ENCODE measurements at places on chromosomes 7 and 10. TPM values are rescaled to one million over a fixed set of nuclear protein-coding genes. Genes with fewer than 3 reads are reported as not detected.

Gene C7orf33
- total RNA-seq: not detected

Gene ZNF117
- 7.3 TPM for total RNA-seq

Gene MYO1G
- total RNA-seq: 0.24 TPM

GRCh38 chr10:43361547-43362190 is 9.8 kb upstream of the FXYD4 start:
- no peak for DNase-seq

DNA sequence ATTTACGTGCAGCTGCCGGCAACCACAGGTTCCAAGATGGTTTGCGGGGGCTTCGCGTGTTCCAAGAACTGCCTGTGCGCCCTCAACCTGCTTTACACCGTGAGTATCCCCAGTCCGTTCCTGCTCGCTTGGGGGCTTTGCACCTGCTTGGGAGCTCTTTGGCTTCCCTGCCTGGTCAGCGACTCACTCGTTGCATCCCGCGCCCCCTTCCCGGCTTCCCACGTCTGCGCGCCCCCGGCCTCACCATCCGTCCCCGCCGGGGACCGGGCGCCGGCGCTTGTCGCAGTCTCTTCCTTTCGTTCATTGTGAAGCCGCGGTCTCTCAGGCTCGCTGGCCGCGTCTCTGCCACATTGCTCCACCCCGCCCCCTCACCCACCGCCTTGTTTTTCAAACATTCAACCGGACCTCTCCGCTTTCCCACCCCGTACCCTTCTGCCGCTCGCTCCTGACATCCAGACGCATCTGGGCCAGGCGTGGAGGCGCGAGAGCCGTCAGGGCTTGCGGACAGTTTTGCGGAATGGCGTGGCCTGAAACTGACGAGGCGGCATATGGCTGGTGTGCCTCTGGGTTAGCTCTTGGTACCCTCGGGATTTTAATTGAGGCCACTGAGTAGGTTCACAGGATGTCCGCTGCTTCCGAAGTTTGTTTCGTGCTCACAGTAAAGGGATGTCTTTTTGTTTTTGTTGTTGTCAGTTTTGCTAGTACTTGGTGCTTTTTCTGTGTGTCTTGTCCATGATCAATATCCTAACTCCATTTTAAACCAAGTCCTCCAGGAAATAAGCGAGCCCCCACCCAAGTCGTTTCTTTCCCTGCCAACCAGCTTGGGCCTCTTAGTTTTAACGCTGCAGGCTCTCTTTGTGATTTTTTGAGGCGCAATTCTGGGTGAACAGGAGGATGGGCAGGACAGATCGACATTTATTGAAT is 639 bp downstream of the TSPAN13 start:
- DNase-seq: peak; percentile 46

DNA sequence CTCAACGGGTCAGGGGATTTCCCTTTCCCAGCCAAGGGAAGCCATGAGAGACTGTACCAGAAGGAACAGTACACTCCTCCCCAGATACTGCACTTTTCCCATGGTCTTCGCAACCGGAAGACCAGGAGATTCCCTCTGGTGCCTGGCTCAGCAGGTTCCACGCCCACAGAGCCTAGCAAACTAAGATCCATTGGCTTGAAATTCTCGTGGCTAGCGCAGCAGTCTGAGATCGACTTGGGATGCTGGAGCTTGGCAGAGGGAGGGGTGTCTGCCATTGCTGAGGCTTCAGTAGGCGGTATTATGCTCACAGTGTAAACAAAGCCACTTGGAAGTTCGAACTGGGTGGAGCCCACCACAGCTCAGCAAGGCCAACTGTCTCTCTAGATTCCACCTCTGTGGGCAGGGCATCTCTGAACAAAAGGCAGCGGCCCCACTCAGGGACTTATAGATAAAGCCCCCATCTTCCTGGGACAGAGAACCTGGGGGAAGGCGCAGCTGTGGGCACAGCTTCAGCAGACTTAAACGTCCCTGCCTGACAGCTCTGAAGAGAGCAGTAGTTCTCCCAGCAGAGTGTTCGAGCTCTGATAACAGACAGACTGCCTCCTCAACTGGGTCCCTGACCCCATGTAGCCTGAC is 29.6 kb downstream of the SLC16A12 start:
- no peak for DNase-seq

DNA sequence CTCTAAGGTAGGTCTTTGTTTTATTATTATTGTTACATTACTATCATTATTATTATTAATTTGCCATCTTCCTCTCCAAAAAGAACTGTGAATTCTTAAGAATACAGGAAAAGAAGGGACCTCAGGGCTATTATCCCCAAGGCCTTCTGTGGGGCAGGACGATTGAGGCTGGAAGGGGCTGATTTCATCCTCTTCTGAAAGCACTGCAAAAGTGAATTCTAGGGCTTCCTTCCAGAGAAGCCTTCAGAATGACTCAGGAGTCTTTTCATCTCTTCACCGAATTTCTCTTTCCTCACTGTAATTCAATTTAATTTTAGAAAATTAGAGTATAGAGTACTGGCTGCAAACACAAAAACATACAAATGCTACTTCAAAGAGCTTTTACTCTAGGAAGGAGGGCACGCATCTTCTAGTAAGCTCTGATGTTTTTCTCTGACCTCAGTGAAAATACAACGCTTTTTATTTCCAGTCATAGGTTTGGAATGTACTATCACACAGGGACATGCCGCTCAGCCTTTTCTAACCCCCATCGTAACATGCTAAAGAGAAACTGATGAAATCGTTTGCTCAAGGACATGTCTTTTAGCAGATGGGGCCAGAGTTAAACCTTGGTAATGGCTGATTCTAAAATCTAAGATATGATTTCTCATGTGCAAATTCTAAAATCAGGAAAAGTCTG is 280.2 kb upstream of the PITRM1 start:
- no peak for DNase-seq

Measured in PC-9 (cell line).